ENCODE measurements at places on chromosomes 12 and 14.
A peak's percentile ranks its signal among the peaks of the same experiment; 100 is the strongest.

DNA sequence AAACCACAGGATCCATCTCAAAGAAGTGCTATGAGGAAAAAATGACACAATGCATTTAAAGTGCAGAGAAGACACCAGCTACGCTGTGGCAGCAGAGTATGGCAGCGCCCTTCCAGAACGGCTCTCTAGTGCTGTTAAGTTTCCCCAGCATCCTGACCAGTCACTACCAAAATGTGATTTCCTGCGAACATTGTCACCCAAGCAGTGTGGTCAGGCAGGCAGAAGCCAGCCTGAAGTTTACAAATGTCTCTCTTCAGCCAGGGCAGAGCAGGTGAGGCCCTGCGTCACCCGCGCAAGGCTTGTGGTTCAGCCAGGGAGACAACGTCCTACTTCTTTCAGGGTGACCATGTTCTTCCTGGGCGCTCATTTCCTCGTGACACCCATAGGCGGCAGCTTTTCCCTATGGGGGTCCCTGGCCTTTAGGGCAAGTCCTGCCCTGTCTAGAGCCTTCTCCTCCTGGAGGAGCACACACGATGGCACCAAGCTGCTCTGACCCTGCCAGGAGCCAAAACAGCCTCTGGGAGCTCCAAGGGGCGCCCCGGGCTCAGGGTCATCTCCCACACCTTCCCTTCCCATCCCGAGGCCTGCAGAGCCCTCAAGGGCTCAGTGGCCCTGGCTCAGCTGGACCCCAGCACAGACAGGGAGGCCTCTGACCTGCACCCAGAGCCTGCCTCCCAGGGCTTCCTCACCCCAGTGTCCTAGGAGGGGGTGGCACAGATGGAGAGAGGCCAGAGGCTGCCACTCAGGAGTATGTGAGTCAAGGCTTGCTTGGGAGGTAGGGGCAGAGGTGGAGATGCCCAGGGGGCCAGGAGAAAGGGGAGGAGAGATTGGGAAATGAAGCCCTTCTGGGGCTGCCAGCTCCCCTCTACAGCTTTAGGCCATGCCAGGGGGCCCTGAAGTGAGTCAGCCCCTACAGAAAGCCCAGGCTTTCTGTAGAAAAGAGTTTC lies 41.9 kb downstream of the PSMA6 start:
- no peak for DNase-seq

DNA sequence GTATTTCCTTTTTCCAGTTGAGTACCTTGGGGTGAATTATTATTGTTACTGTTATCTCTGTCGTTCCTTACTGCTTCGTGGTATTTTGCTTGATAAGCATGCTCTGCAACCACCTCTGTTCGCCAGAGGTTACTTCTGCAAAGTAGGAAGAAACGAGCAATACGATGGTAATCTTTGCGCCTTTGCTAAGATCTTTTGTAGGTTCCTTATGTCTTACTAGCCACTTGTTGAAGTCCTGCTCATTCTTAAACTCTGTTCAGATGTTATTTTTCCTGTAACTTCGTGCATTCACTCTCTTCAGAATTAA lies 729 bp upstream of the M6PR start:
- no peak for DNase-seq

GRCh38 chr12:112964067-112964670 lies 14.2 kb upstream of the OAS2 start:
- DNase-seq = no peak

DNA sequence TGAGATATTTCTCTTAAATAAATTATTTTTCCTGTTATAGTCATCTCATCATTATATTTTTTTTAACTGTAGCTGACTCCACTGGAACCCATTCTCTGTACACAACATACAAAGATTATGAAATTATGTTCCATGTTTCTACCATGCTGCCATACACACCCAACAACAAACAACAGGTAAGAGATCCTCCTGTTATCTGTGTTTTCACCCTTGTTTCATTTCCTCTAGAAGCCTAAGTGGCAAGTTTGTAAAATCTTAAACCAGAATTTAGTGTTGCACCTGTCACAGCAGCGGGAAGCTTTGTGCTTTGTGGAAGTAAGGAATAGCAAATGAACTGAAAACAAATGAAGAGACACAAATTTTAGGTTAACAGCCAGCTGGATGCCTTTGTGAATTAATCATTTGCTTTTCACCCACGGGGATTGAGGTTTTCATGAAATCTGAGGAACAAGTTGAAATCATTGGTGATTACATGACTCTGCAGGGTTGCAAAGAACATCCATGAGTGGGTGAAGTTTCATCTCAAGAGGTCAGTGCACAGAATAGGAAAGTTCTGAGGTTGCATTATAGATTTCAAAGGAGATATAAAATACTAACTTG lies 273.9 kb upstream of the RGS6 start:
- no peak for DNase-seq

- DNase-seq = no peak
Observed at GRCh38 chr12:124725597-124726237, 137.9 kb downstream of the SCARB1 start.

- DNase-seq = no peak
Observed at GRCh38 chr14:23269193-23269592, 16.7 kb downstream of the HOMEZ start.

DNA sequence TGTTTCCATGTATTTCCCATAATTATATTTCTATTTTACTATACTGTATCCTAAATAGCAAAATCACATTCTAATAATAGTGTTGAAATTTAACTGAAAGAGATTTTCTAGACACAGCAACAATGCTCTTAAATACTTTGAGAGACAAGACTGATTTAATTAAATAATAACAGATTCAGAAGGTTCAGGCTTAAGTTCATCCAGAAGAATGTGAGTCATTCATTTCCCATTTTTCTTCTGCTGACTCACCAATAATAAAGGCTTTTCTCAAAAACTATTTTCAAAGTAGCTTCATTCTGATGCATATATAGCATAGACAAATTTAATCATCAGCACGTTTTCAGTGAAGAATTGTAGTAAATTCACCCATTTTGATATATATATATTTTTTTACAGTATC lies 481.4 kb downstream of the MDGA2 start:
- no peak for DNase-seq

DNA sequence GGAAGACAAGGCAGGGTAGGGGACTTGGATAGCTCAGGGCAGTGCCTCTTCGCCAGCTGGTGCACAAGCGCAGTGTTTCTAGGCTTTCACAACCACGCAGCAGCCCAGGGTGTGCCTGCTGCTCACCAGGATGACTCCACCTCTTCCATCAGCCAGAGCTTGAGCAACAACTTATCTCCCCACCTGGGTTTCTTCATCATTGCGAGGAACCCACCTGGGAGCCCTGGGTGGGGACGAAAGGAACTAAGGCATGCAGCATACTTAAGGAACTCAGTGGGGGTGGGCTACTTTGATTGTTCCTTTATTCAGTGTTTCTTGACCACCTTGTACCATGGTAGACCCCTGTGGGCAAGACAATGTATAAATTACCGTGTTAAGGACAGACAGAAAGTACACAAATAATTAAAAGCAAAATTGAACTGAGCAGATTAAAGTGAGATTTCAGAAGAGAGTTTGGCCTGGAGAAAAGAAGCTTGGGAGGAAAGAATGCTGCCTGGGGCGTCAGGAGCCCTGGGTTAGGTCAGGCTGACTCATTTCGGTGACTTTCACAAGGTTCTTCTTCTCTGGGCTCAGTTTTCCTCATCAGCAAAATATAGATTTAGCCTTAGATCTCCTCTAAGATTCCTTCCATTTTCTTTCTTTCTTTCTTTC lies 22.9 kb downstream of the KRT18 start:
- DNase-seq = no peak

DNA sequence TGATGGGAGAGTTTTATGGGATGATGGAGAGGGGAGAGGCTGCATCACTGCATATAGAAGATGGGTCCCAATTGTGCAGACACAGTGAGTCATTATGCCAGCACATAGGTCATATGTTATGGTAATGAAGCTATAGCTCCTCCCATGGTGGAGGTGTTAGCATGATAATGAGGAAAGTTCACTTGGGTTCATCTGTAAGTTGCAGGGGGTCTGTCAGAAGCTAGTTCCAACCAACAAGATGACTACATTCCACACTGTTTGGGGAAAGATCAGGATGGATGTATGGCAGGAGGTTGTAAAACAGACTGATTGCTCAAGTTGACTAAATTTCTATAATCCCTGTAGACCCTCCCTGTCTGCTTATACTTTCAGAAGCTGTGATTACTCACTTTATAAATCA lies 561.3 kb downstream of the C12orf50 start:
- DNase-seq = no peak

- no peak for DNase-seq
Observed at GRCh38 chr14:46290706-46291105, 360.9 kb downstream of the RPL10L start.

DNA sequence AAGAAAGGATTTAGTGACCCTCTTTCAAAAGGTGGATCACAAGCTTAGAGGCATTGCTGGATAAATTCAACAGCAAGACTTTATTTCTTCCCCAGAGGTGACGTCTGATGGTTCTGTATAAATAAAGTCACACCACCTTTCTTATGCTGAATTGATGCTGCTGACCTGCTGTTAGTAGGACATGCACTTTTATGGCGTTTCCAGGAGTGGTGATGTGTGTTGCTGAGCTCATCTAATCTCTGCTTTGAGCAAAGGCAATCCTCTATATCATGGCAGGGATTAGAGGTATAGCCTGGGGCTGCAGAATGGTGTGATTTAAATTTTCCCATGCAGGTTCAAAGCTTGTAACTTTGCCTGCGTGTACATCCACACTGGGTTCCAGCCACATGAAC lies 94.9 kb downstream of the ETV6 start:
- no peak for DNase-seq

- DNase-seq = no peak
Observed at GRCh38 chr12:53219292-53219955, 12.4 kb upstream of the ITGB7 start.

GRCh38 chr14:23183479-23183878 lies at the start of gene SLC7A8:
SLC7A8 (minus strand) TSS chr14:23183660; CDS start chr14:23182914, 746 bp downstream.
- DNase-seq = no peak

- no peak for DNase-seq
Observed at GRCh38 chr14:95110178-95110577, 47.2 kb downstream of the DICER1 start.

- no peak for DNase-seq
Observed at GRCh38 chr14:31787377-31787776, 226.2 kb downstream of the NUBPL start.

GRCh38 chr14:47195582-47195981 lies 479.8 kb downstream of the MDGA2 start:
- no peak for DNase-seq

GRCh38 chr12:74722709-74723108 lies 185.1 kb downstream of the ATXN7L3B start:
- DNase-seq = no peak

DNA sequence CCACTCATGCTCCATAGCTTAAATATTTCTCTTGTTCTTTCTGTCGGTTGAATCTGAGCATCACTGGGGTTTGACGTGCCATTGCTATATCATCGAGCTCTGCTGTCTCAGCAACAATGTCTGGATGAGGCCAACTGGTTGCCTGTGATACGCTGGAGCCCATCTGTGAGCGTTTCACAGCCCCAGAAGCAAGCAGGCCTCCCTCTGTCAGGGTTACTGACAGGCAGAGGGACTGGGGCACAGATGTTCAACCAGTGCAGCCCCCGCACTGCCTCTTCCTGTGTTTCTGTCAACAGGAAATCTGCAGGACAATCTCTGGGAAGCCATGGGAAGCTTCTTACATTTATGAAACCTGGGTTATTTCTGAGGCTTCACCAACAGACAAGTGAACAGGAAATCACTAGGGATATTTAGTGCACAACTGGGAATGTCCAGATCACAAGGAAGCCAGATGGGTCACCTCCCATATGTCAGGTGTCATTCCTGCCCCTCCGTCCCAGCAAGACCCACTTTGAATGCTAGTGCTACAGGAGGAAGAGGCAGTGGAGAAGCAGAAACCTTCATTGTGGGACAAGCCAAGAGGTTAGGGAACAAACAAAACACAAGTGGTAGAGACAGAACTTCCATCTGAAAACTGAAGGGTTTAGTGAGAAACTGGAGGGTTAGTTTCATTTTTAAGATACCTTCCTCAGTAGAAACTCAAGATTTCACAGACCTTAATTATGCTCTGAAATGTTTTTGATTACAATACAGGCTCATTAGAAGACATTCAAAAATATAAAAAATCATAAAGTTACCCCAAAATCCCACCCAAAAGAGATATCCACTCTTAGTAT lies 24.1 kb downstream of the DMAC2L start:
- DNase-seq = no peak

GRCh38 chr12:77777274-77777673 lies 53.4 kb upstream of the NAV3 start:
- DNase-seq = no peak

- peak; percentile 92 for DNase-seq
Observed at GRCh38 chr14:64762044-64763034, 58.1 kb downstream of the PLEKHG3 start.

GRCh38 chr12:14994610-14995009 lies 21.8 kb downstream of the PDE6H start:
- no peak for DNase-seq

DNA sequence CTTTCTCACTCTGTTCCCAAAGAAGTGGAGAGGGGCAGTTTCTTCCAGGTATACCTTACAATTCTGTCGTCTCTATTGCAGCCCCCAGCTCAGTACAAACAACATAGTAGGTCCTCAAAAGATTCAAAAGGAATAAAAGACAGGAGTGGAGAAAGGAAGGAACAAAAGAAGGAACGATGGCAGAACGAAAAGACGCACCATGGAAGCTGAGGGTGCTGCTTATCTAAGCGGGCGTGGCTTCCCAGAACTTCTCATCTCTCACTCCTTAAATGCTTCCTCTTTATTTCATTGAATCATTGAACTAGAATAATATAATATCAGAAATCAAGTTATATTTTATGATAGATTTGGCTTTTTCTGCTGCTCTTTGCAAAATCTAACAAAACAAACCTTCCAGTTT lies 13.7 kb upstream of the LTA4H start:
- DNase-seq = no peak

GRCh38 chr12:120971299-120972180 lies 6.8 kb upstream of the HNF1A start:
- no peak for DNase-seq

GRCh38 chr14:75258079-75258802 lies 20.4 kb upstream of the FOS start:
- peak; percentile 87 for DNase-seq

GRCh38 chr12:109631302-109631701 lies 57.7 kb downstream of the MVK start:
- DNase-seq = no peak
